Activated naive CD4-positive, alpha-beta T cell treated with Interleukin-2 at 50 U/mL for 16 hours (primary cell): ENCODE measurements at places on chromosomes 1 and 21.

- DNase-seq = no peak
These were observed 308.1 kb upstream of the LYPLAL1 start for GRCh38 chr1:218865591-218865990.

DNA sequence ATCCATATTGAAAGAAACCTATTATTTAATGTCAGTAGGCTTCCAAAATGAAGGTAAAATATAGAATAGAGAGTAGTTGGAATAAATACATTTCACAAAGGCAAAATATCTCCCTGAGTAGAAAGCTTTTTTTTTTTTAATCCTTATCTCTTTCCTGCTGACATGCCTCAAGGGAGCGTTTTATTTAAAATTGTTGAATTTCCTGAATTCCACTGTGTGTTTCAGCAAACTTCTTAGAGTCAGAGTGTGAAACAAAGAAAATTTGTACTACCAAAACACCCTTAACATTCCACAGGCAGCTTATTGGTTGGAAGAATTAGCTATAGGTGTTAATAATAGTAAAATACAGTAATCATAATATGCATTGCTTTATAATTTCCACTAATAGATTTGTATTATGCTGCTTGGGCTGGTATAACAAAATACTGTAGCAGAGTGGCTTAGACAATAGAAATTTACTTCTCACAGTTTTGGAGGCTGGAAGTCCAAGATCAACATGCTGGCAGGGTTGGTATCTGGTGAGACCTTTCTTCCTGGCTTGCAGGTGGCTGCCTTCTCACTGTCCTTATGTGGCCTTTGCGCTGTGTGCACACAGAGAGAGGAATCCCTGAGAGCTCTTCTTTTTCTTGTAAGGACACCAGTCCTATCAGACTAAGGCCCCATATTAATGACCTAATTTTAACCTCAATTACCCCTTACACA, 468.4 kb upstream of the C1orf87 start:
- DNase-seq = no peak

GRCh38 chr1:26500488-26501175, 28.4 kb downstream of the HMGN2 start:
- peak; percentile 91 for DNase-seq

- DNase-seq = no peak
These were observed 8.4 kb downstream of the GLUL start for GRCh38 chr1:182383037-182383661.

- no peak for DNase-seq
These were observed 100.8 kb downstream of the SIK1 start for GRCh38 chr21:43325968-43326715.
